NCI-H1436 (cell line): ENCODE measurements at places on chromosomes 1 and 21.

GRCh38 chr21:15224346-15225086 lies 159.7 kb upstream of the NRIP1 start:
- DNase-seq = no peak

- DNase-seq = no peak
Measured at GRCh38 chr1:110893908-110894490, 21.1 kb downstream of the CD53 start.

DNA sequence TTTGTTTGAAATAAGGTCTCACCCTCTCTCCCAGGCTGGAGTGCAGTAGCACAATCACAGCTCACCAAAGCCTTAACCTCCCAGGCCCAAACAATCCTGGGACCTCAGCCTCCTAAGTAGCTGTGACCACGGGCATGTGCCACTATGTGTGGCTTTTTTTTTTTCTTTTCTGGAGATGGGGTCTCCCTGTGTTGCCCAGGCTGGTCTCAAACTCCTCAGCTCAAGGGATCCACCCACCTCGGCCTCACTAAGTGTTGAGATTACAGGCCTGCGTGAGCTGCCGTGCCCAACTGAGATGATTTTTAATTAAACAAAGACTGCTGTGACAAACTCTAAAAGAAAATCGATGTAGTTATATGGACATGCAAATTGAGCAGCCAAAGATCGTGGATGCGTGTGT lies 768.4 kb upstream of the ADGRL2 start:
- DNase-seq = no peak

GRCh38 chr21:34909492-34910292 lies 139.4 kb downstream of the RUNX1 start:
- DNase-seq = no peak

DNA sequence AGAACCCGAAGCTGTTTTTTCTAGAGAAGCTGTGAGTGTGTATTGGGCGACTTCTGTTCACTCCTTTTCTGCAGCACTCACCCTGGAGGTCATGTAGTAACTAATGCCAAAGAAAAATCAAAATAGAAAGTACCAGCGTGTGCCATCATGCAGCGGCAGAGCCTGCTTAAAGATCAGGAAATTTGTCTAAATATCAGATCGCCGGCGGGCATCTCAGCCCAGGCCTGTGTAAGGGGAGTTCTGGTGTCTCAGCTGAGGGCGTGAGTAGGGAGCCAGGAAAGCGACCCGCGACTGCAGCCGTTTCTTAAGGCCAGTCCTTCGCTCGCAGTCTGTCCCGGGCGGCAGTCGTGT lies 768 bp downstream of the EDARADD start:
- DNase-seq = peak; percentile 40

DNA sequence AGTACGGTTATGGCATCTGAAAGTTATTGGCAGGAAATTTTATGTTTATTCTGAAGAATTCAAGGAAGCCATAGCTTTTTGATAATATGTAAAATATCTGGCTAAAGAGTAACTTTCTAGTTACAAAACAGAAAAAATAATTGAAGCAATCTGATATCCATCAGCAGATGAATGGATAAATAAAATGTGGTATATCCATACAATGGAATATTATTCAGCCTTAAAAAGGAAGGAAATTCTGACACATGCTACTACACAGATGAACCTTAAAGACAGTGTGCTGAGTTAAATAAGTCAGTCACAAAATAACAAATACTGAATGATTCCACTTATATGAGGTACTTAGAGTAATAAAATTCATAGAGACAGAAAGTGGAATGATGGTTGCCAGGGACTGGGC lies 25.0 kb upstream of the HIVEP3 start:
- DNase-seq = no peak

- no peak for DNase-seq
Measured at GRCh38 chr1:177082855-177083693, 81.4 kb downstream of the ASTN1 start.

- no peak for DNase-seq
Measured at GRCh38 chr1:61084491-61085031, 2.2 kb downstream of the NFIA start.

DNA sequence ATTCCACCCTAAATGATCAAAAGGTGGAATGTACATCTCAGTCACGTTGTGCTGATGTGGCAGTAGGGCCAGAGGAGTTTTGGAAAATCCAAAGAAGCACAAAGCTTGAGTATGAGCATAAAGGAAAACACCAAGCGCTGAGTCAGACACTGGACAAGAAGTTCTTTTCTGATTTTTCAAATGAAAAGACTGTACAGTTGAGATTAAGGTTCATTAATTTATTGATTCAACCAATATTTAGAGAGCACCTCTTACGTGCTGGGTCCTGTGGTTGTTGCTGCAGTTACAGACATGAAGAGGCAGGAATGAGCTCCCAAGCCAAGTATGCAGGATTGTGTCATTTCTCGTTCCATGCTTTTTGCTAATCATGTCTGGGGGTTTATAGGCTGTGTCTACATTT lies 28.9 kb upstream of the APP start:
- DNase-seq = no peak
